ENCODE measurements at places on chromosomes 12 and 14.

DNA sequence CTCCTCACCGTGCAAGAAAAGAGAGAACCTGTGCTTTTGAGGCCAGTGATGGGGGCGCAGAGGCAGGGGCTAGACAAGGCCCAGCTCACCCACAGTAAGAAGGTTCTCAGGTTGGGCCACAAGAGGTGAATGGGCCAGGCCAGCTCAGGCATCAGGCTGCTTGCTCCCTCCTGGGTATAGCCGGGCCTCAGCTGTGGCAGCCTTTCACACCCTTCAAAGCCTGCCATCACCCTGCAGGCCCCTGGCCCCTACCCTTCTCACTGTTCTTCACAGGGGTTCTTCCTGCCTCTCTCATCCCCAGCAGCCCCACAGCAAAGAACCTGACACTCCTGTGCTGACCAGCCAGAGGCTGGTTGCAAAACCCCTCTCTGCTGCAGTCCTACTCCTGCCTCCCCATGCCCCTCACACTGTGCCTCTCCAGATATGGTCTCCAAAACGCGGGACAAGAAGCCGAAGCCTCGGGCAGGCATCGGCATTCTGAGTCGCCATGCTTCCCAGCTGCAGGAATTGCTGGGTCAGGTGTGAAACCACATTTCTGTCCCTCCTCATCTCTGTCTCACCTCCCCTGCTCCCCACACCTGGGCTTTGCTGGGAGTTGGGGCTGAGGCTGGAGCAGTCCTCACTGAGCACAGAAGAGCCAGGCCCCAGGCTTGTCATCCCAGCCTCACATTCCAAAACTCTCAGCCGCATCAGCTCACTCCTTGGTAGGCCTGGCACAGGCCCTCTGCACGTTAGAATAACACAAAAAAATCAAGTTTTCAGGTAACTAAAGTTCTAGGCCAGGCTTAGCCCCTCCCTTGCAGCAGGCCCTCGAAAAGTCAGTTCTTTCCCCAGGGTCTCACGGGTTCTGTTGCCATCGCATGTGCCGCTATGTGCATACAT is 6.9 kb upstream of the FAIM2 start:
- DNase-seq, result no peak

DNA sequence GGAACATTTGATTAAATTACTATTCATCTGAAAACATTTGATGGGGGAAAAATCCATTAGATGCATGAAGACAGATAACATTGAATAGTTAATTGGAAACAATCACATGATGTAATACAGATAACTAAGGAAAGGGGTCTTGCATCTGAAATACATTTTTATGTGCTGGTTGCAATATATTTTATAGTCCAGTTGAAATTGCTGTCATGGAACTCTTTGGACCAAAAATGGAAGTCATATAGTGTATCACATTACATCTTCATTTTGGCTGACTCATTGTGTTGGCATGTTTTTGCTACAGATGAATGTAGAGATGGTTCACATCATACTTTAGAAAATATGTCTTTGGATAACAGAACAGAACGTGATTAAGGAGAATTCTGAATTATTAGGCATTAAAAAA is 43.0 kb upstream of the GNPNAT1 start:
- DNase-seq, result no peak

GRCh38 chr12:114174326-114174725 is 208.2 kb upstream of the RBM19 start:
- no peak for DNase-seq

- no peak for DNase-seq
Observed at GRCh38 chr14:88933191-88933590, 108.7 kb downstream of the TTC8 start.

- DNase-seq, result no peak
Observed at GRCh38 chr12:125038976-125039625, 26.1 kb upstream of the AACS start.

- no peak for DNase-seq
Observed at GRCh38 chr14:104119488-104120251, 18.7 kb upstream of the KIF26A start.

GRCh38 chr12:21718944-21719650 is 55.4 kb downstream of the KCNJ8 start:
- no peak for DNase-seq

GRCh38 chr12:99722690-99723486 is 75.3 kb downstream of the GARIN6 start:
- DNase-seq, result no peak

- no peak for DNase-seq
Observed at GRCh38 chr12:40672741-40673271, 19.4 kb upstream of the CNTN1 start.

GRCh38 chr12:120485961-120486881 is 9.7 kb upstream of the DYNLL1 start:
- DNase-seq, result no peak

- DNase-seq, result no peak
Observed at GRCh38 chr14:94761997-94762377, 7.9 kb downstream of the GSC start.

All from stimulated activated CD8-positive, alpha-beta memory T cell treated with anti-CD3 and anti-CD28 coated beads, Interleukin-2, amount 100 ng/mL, for 1 hour (primary cell).